ENCODE measurements at places on chromosomes 7 and 10.

- peak; percentile 73 for DNase-seq
These were observed 10.8 kb downstream of the TLX1 start for GRCh38 chr10:101141616-101142532.

DNA sequence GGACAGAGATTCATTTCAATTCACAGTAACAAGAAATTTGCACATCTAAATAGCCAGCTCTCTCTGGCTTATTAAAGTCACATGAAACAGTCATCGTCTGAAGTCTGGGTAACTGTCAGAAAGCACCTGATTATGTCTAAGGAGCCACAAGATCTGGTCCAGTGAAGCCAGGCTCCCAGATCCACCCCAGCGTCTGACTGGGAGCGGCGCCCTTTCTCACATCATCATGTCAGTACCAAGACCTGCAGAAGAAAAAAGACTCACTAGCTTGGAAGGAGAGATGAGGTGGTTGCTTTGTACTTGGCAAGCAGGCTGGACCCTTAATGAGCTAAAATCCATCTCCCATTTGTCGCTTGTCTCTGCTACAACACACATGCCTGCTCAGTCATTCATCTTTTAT, 58.4 kb downstream of the VOPP1 start:
- DNase-seq = no peak

DNA sequence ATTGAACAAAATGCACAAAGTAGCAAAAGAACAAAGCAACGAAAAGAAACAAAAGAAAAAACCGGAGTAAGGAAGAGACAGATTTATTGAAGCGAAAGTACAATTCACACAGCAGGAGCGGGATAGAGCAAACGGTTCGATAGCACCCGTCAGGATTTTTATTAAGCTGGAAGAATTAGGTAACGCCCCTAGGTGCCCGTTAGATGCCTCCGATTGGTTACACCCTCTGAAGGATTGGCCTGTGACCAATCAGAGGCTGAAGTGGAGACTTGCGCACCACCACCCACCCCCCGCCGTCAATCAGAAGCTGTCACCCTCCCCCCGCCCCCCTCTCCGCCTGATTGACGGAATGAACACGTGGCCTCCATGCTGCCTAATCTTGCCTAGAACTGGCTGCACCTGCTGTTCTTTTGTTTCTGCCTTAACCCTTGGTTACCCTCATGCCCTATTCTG, 16.8 kb downstream of the OCM2 start:
- DNase-seq = no peak

GRCh38 chr7:15603124-15603523, 41.3 kb upstream of the AGMO start:
- DNase-seq = no peak

- DNase-seq = no peak
These were observed 27.9 kb downstream of the DUSP5 start for GRCh38 chr10:110525349-110526260.

DNA sequence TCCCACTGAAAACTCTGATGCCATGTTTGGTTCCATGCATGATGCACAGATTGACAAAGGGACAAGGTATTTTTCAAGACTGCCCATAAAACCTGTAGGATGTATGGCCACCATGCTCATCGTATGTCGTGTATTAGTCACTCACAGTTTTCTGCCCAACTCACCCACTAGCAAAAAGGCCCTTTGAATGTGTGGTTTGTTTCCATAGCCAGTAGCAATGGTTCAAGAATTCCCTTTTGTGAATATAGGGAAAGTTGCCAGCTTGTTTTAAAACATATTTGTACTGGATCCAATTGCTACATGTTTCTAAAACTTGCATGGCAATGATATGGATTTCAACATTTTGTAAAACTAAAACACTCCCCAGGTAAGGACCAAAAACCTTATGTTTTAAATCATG, 280.9 kb upstream of the YAE1 start:
- no peak for DNase-seq

DNA sequence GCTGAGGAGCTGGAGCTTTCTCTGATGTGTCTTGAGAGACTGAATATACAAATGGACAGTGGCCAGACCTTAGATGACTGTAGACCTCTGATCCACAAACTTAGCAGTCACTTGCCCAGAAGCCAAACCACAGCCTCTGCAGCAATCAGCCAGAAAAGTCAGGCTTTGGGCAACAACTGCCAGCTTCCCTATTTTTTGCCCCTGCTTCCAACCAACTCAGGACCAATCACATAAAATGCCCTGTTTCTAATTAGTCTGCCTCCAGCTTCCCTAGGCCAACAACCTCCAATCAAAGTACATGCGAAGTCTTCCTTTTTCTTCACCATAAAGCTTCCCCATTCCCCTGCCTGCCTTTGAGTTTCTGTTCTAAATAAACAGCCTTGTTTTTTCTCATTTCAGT, 37.8 kb upstream of the CACUL1 start:
- no peak for DNase-seq

GRCh38 chr7:114944745-114945625, 23.1 kb downstream of the MDFIC start:
- no peak for DNase-seq

DNA sequence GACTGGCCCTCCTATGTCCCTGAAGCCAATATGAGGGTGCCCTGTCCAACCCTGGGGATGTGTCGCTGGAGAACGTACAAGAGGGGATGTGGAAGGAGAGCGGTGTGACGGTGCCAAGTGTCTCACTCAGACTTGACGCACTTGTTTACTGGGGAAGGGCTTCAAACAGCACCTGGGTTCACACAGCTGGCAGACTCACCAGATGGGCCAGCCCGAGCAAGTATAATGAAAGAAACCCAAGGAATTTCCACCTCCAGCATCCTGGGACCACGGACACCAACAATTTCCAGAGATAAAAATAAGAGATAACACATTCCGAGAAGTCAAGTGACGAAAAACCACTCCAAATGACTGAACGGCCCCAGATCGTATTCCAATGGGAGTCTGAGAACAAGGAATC, 5.3 kb downstream of the ATP5MF start:
- DNase-seq = no peak

GRCh38 chr10:24383681-24384106, 174.8 kb downstream of the KIAA1217 start:
- DNase-seq = peak; percentile 61

GRCh38 chr7:36278069-36278619, 111.5 kb upstream of the ANLN start:
- no peak for DNase-seq

- DNase-seq = no peak
These were observed 44.4 kb upstream of the CELF2 start for GRCh38 chr10:10973310-10973709.

DNA sequence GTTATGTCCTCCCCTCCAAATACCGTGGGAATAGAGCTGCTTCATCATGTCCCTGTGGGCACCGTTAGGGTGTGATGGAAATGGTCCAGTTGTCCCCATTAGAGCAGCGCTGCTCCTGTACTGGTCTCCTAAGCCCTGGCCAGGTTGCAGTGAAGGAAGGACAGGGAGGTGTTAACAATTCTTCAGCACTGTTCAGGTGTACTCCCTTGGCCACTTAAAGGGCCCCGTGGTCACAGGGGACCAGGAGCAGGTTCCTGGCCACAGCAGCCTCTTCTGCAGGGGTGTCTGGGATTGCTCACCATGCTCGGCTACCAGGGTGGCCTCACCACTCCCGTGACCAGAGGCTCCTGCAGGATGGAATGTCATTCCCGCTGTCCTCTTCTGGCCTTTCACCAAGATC, 65.8 kb downstream of the MINDY4 start:
- DNase-seq = no peak

DNA sequence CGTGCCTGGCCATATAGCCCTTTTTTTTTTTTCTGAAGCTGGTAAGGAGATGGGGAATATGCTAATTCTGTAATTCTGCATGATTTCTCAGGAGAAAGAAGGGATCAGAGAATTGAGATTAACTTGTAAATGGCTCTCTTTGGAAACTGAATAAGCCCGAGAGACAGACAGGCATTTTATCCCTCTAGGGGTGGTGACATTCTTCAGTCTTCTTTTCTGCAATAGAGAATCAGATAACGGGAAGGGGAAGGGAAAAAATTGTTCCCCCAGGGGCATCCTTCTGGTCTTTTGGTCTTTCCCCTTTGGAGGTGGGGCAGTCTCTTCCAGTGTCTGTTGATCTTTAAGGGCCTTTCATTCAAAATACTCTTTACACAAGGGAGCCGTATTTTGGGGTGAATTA, 34.2 kb downstream of the HK1 start:
- DNase-seq = no peak

DNA sequence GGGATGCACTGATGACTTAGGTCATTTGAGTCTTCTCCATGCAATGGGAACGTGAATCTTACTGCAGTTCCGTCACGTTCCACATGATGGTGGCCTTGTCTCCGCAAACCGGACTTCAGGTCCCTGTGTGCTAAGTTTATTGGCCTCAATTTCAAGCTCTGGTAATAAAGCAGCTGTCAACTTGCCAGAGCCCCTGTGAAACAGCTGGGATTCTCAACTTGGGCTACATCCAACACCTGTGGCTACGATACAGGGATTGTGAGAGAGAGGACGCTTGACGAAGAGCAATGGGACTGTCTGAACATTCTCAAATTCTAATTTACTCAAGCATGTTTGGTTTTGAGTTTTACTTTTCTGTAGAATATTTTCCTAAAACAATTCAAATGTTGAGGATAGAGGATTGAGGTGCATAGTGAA, 174.2 kb downstream of the PTN start:
- DNase-seq = no peak

- no peak for DNase-seq
These were observed 345.5 kb downstream of the GALNT17 start for GRCh38 chr7:71477441-71477840.

- no peak for DNase-seq
These were observed 68.1 kb downstream of the CCDC6 start for GRCh38 chr10:59838085-59838789.

GRCh38 chr10:78688901-78689583, 379.7 kb upstream of the ZMIZ1 start:
- DNase-seq = no peak

GRCh38 chr7:6516387-6516983, 34.8 kb downstream of the GRID2IP start:
- no peak for DNase-seq

DNA sequence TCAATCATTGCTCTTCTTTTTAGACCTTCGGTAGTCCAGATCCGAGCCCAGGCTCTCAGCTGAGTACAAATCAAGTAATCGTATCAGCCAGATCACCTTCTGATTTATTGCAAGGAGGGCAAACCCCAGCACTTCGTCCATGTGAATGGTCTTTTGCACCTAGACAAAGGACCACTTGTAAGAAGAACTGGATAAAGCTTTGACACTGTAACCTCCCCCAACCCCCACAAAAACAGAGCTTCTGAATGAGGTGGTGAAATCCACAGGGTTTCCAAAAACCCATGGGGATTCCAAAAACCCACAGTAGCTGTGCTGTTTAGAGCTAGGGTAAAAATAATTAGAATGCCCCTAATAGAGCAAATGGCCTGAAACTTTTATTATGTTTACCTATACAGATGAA, 148.8 kb upstream of the ODAD2 start:
- DNase-seq = no peak

DNA sequence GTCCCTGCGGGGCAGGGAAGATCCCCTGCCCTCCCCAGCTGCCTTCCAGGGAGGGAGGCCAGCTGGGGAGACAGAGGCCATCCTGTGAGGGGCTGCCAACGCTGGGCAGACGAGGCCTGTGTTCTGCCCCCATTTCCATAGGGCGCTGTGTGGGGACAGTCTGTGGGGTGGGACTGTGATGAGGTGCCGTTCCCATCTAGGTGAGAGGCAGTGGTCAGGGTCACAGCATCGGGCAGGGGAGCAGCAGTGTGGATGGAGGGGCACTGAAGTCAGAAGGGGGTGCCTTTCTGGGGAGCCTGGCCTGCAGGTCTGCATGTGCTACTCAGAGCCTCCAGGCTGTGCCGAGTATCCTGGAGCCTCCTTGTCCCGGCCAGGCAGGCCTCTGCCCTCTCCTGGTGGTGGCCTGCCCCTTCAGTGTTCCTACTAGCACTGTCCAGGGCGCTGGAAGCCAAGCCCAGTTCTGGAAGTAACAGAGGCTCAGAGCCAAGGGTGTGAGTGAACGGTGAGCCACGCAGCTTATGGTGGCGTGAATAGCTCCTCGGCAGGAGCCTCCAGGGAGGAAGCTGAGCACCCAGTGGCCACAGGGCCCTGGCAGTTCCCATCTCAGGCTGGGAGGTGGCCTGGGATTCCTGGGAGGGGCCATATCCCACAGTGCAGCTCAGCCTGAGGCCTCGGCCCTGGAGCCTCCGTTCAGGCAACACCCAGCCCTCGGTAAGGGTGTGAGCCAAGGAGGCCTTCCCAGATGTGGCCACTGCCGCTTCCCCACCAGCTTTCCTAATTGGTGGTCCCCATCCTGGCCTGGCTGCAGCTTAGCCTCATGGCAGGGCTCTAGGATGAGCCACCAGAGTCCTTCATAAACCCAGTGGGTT, 23.3 kb upstream of the CSGALNACT2 start:
- no peak for DNase-seq

DNA sequence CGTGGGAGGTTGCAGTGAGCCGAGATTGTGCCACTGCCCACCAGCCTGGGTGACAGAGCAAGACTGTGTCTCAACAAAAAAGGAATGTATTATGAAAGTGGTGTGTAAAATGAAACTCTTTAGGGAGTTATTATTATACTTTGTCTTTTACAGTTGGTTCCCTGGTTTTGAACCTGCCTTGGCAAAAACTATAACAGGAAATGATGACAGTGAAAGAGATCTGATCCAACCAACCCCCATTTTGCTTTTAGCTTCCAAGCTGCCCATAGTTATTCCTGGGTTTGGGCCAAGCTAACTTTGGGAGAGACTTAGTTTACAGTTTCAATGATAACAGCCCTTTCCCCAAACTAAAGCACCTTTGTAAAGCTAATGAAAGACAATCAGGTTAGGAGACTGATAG, 34.1 kb upstream of the NMT2 start:
- DNase-seq = no peak

GRCh38 chr7:1676550-1677078, 6.5 kb downstream of the ELFN1 start:
- DNase-seq = no peak

GRCh38 chr10:129057856-129058663, 409.0 kb upstream of the MGMT start:
- no peak for DNase-seq

- DNase-seq = no peak
These were observed 47.7 kb downstream of the CDK6 start for GRCh38 chr7:92788559-92789183.

GRCh38 chr10:32939296-32940111, 18.5 kb downstream of the ITGB1 start:
- DNase-seq = no peak

- DNase-seq = peak; percentile 41
These were observed 162.6 kb downstream of the CELF2 start for GRCh38 chr10:11180228-11180627.

DNA sequence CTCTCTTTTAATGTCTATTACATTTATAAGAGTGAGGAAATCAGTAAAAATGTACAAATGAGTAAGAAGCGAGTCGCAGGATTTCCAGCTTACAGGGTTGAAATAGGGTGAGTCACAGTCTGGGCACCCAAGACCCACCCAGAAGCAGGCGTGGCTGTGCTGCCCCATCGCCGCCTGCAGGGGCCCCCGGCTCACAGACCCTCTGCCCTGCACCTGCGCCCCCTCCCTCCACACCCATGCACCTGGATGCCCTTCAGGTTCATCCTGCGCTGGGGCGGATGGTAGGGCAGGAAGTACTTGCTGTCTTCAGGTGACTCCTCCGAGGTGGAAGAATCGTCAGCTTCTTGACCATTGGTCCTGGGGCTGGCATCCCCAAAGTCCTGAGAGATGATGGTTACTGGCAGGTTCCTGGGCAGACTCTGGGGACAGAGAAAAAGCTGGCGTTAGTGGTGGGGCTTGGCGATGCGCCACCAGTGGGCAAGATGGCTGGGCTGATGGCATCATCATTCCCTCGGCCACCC, 90.2 kb upstream of the GNA12 start:
- no peak for DNase-seq

Data from T-helper 1 cell (primary cell).